Neural crest cell (in vitro differentiated cells): ENCODE measurements at places on chromosomes 7 and 10. TPM values are rescaled to one million over a fixed set of nuclear protein-coding genes. Genes with fewer than 3 reads are reported as not detected.

- DNase-seq, result no peak
These were observed 153.6 kb downstream of the CACNB2 start for GRCh38 chr10:18293536-18294510.

- no peak for DNase-seq
These were observed 5.8 kb downstream of the NUDCD3 start for GRCh38 chr7:44484482-44485313.

GRCh38 chr10:32189400-32190084 is 133.3 kb upstream of the KIF5B start:
- no peak for DNase-seq

- no peak for DNase-seq
These were observed 37.6 kb upstream of the MYL10 start for GRCh38 chr7:101666741-101667140.

Gene AMPH
- total RNA-seq, result 32.4 and 33.7 TPM in 2 replicates
